ENCODE measurements at places on chromosomes 12 and 14.

GRCh38 chr12:18700271-18700670 is 37.5 kb downstream of the PLCZ1 start:
- peak; percentile 93 for ATAC-seq

DNA sequence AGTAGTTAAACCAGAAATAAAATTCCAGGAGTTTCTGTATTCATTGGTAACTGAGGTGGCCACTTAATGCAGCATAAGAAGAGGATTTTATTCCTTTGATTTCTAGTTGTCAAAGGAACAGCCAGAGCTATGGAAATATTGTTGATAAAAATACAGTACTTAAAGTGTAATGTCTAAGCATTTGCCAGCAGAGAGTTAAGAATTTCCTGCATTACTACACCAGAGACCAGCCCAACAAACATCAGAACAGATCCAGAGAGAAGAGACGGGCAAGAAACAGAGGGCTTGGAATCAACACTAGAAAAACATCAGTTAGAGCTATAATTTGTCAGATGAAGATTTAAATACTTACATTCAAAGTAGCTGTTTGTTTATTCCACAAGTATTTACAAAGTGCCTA is 77.9 kb downstream of the ST8SIA1 start:
- ATAC-seq = no peak

GRCh38 chr14:50599700-50600444 is 39.9 kb downstream of the ATL1 start:
- peak; percentile 74 for ATAC-seq

- no peak for ATAC-seq
These were observed 7.7 kb downstream of the XRCC3 start for GRCh38 chr14:103707329-103708263.

DNA sequence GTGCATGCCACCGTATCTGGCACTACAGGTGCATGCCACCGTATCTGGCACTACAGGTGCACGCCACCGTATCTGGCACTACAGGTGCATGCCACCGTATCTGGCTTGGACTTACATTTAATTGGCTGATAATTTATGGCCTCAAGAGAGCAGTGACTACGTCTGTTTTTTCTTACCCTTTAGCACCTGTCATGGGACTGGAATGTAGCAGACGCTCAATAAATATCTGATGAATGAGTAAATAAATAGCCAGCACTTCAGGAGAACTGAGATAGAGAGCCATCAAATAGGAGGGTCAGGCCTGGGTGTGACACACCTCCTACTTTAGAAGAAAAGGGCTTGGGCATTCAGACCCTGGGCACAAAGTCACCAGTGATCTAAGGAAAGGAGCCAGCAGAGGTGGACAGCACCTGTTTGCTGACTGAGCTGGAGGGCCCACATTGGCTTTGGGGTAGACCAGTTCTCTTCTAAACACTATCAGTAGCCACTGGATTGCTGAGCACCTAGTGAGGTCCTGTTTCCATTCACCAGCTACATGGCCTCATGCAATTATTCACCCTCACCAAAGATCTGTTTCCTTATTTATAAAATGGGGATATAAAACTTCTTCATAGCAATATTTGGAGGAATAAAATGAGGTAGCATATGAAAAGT is 50.1 kb downstream of the RFX4 start:
- ATAC-seq = no peak

DNA sequence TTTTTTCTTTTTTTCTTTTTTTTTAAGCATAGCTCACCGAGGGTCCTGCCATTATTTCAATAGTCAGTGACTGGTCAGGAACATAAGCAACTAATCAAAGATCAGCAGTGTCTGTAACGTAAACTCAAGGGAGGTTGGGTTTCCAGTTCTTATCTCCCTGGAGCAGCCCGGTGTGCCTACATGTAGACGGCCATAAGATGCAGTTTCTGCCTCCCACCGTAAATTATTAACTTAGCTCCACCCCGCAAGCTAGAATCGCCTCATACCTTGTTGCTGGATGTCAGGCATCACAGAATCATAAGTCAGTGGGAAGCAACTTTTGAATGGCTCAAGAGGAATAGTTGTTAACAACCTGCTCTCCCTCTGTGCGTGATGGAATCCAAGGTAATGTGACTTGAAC is at the start of gene MYO1H:
Gene MYO1H, plus strand, starts transcription at position 312 of the 400 bp plus-strand sequence. Its CDS starts 61 bp downstream, at position 373.
- ATAC-seq = no peak

- no peak for ATAC-seq
These were observed 8.5 kb upstream of the AMN1 start for GRCh38 chr12:31737345-31737744.

DNA sequence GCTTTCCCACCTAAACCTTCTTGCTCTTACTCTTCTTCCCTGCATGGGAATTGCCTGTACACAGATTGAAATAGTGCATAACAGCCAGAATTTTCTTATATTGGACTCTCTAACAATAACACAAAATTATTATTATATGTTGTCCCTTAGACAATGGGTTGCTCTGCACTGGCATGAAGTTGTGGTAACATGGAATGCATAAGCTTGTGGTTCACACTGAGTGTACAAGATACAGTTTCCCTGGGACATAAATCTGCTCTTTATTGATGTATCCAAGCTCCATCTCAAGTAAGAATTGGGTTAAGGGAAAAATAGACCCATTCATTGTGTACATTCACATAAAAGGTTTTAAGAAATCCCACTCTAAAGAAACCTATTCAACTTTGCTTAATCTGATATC is 114.4 kb upstream of the NTF3 start:
- no peak for ATAC-seq

- no peak for ATAC-seq
These were observed 13.6 kb downstream of the ABCD2 start for GRCh38 chr12:39605996-39606395.

DNA sequence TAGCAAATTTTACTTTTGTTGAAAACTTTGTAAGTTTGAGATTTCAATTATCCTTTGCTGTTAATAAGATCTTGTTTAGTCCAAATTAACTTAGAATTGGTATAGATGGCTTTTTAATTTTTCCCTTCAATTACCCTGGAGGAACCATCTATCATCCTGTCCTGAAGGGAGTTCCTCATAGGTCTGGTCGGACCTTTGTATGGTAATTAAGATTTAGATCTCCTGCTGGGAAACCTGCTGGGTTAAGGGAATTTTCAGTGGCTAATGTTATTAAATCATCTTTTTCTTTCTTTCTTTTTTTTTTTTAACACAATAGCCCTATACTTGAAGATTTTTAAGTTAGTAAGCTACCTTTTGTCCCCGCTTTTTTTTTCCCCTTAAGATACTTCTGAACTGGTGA is 63.0 kb upstream of the PRMT8 start:
- no peak for ATAC-seq

- ATAC-seq = peak; percentile 97
These were observed 56.9 kb upstream of the E2F7 start for GRCh38 chr12:77122236-77122635.

- ATAC-seq = no peak
These were observed 28.7 kb downstream of the TTC8 start for GRCh38 chr14:88853129-88853528.

DNA sequence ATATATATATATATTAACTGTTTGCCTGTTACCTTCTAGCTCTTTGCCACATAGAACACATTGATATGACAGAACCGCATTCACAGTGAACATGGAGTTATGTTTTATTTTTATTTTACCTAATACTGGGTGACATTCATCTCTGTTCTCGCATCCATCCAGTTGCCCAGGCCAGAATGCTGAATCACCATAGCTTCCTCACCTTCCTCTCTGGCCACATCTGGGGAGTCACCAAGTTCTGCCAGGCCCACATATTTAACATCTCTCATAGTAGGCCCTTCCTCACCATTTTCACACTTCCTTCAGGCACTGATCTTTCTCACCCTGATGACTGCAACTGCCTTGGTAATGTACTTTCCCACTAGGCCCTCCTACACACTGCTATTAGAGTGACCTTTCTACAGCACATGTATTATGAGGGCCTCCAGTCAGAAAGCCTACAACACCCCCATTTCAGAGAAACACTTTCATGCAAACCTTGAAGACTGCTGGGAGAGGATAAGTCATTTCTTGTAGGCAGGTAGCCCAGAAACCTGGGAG is 106.8 kb downstream of the LGR5 start:
- ATAC-seq = no peak

- no peak for ATAC-seq
These were observed 159.9 kb downstream of the EGLN3 start for GRCh38 chr14:33790996-33791395.

- ATAC-seq = no peak
These were observed 13.0 kb downstream of the PAX9 start for GRCh38 chr14:36674659-36675058.

- ATAC-seq = peak; percentile 14
These were observed 2.0 kb upstream of the PPP1CC start for GRCh38 chr12:110744601-110745264.

GRCh38 chr12:20439626-20440025 is 71.3 kb downstream of the PDE3A start:
- no peak for ATAC-seq

DNA sequence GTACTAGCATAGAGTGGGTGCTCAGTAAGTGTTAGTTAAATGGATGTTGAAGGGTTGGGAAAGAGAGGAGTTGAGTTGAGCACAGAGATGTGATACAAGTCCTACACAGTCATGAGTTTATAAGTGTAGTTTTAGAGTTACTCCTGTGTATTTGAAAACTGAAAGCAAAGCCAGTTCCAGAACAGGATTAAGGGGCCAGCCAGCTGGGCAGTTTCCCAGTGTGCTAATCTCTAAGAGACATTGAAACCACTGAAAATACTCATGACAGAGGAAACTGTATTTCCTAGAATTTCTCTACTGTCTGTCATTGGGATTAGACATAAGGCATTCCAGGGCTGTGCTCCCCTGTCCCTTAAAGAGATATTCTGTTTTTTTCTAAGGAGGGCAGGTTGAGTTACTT is 101.0 kb downstream of the DERA start:
- no peak for ATAC-seq

- no peak for ATAC-seq
These were observed 8.1 kb downstream of the VAMP1 start for GRCh38 chr12:6462234-6462995.

- ATAC-seq = no peak
These were observed 417.1 kb downstream of the AEBP2 start for GRCh38 chr12:19856389-19856788.

- ATAC-seq = peak; percentile 81
These were observed 10.4 kb upstream of the ACVR1B start for GRCh38 chr12:51941011-51941581.

- ATAC-seq = no peak
These were observed 123.7 kb upstream of the TMTC1 start for GRCh38 chr12:29907461-29907860.

- ATAC-seq = peak; percentile 57
These were observed 35.1 kb downstream of the TRPV4 start for GRCh38 chr12:109797905-109798669.

- ATAC-seq = no peak
These were observed 273.1 kb upstream of the RTL1 start for GRCh38 chr14:101176535-101177205.

DNA sequence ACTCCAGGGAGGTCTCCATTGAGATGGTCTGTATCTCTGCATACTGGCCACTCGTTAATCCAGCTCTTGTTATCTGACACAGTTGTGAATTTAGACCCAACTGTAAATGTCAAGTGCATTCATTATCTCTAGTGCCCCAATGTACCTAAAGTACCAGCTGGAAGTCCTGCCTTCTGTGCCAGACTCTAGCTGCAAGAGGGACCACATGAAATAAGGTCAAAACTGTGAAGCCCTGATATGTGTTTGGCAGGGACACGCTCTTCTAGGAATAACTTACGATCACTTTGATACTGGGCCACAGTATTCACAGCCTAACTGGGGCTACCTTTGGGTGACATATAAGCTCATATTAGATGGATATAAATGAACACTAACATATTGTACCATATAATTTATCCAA is 268.5 kb downstream of the LRIG3 start:
- ATAC-seq = no peak

GRCh38 chr14:67859169-67859749 is 39.7 kb downstream of the RAD51B start:
- ATAC-seq = no peak

GRCh38 chr12:116182359-116183063 is 95.0 kb downstream of the MED13L start:
- no peak for ATAC-seq

- ATAC-seq = no peak
These were observed 270.5 kb downstream of the TTC6 start for GRCh38 chr14:37865719-37866549.

DNA sequence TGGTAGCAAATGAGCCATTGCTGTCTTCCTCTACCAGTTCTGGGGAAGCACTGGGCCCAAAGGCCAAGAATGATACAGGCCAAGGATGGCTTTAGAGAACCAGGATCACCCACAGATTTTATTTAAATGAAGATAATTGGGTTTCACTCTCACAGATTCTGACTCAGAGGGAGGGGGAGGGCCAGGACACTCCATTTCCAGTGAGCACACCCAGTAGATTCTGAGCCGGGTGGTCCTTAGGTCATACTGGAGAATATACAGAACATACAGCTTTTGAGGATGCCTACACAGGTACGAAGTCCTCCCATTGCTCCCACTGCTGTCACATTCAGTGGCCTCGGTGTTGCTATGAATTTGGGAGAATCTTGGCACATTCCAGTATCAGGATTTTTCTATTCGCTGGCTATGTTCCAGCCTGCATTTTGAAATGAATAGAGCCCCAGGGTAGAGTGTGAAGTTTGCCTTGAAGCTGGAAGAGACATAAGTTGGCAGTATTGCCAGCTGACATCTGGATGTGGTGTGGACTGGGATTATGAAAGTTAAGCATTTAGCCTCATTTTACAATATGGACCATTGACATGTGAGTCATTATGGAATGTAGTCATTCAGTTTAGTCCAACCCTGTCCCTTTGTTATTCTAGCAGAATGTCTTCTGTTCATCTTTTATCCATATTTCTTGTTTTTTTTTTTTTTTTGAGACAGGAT is 45.8 kb upstream of the POC1B start:
- no peak for ATAC-seq

GRCh38 chr14:102275866-102276265 is 29.1 kb downstream of the MOK start:
- ATAC-seq = no peak

DNA sequence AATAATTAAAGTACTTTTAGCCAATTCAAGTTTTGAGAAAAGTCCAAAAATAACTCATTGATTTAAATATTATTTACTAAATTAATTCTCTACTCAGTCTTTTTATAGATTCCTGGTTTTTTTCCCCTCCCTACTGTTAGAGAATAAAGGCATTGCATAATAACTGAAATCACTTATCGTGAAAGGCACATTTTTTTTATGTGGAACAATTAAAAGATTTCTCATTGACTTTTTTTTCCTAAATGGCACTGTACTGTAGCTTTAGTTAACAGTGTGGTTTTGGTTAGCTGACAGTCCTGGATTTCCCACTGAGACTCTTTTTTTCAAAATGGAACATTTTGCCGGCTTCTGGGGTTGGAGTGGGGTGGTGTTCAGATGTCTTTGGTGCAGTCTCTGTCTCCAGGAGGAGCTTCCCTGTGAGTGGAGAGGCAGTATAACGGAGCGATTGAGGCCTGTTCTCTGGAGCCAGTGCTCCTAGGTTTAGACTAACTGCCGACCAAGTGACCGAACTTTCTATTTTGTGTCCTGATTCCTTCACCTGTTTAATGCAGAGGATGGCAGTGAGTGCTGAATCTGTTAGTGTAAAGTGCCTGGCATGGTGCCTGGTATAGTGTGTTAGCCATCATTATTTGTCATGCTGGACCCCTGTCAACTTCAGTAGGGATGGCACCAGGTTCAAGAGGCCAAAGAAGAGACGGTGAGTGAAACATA is 117.7 kb downstream of the ADCK1 start:
- no peak for ATAC-seq

Data from SK-N-SH treated with all-trans-retinoic acid at 6 μM for 48 hours (cell line).